Testis (tissue), 5 donors: ENCODE measurements at places on chromosomes 5 and 9.

DNA sequence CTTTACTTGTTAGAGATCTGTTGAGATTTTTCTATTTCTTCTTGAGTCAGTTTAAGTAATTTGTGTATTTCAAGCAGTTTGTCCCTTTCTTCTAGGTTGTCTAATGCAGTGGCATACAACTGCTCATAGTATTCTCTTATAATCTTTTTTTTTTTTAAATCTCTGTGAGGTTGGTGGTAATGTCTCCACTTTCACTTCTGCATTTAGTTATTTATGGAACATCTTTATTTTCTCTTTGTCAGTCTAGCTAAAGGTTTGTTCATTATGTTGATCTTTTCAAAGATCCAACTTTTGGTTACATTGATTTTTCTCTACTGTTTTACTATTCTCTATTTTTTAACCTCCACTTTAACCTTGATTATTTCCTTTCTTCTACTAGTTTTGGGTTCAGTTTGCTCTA, 13.8 kb downstream of the FOXE1 start:
- DNase-seq: no peak
- no peaks in the 10 kb centered on the region for H3K27me3 ChIP-seq
- H3K4me3 ChIP-seq: no peak overlapping the region
- H3K36me3 ChIP-seq: no peaks in the 10 kb centered on the region

DNA sequence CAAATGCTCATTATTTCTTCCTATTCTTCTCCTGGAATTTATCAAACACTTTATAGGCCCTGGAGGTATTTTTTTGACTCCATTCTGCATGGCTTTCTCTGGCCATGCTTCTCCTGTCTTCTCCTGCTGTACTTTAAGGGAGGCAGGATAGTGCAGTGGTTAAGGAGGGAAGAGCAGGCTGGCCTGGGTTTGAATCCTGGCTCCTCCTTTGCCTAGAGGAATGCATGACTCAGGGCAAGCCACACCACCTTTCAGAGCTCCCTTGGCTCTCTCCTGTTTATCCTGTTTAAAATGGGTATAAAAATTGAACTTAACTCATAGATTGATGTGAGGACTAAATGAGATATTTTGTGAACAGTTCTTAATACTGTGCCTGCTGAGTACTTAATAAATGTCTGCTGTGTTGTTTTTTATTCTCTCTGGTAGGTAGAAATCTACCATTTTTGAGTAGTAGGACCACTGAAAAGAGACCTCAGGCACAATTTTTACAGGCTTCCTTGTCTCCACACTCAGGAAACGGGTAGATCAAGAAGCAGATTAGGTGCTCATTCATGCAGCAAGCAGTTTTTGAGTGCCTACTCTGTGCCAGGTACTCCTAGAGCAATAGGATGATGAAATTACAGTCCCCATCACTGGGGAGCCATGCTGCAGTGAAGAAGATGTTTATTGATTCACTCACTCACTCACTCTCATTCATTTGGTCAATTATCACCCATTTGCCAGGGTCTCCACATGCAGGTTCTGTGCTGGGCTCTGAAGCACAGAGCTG, 32.7 kb upstream of the ARAP3 start:
- no peak overlapping the region for H3K4me3 ChIP-seq
- no peak overlapping the region for H3K27ac ChIP-seq
- H3K27me3 ChIP-seq: no peaks in the 10 kb centered on the region
- no peaks in the 10 kb centered on the region for H3K36me3 ChIP-seq

DNA sequence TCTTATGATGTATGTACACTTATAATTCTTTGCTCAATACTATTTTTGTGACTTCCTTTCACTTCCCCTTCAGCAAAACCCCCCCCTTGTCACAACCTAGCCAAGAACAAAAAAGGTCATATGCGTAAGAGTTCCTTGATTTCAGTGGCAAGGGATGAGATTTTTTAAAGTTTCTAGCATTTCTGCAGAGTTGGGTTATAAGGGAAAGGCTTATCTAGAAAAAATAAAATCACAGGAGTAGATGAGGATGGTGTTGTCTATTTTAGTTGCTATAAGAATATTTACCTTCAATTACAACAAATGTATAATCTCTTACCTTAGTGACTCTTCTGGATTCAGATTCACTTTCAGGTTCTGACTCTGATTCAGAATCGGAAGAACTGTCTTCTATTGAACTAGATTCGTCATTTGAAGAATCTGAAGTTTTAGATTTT, 184.6 kb downstream of the AP3B1 start:
- no peaks in the 10 kb centered on the region for H3K36me3 ChIP-seq
- H3K27ac ChIP-seq: no peak overlapping the region
- H3K27me3 ChIP-seq: no peaks in the 10 kb centered on the region
- DNase-seq: no peak
- no peak overlapping the region for H3K4me3 ChIP-seq

DNA sequence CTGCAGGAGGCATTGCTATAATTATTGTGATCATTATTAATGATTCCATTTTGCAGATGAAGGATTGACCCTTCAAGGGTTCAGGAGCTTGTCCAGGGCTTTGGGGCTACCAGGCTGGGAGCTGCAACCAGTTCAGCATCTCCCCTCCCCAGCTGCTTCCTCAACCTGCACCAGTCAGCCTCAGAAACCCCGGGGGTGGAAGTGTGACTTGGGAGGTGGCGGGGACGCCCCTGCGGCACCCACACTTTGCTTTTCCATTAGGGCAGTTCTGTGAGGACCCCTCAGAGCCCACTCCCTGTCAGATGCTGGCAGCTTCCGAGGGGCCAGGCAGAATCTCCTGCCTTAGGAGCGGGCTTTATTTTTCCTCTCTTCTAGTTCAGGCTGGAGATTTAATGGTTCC, 85.6 kb downstream of the OLFM1 start:
- no peaks in the 10 kb centered on the region for H3K4me1 ChIP-seq
- H3K4me3 ChIP-seq: no peak overlapping the region
- DNase-seq: no peak
- no peaks in the 10 kb centered on the region for H3K27me3 ChIP-seq

GRCh38 chr5:157520911-157521703, 54.5 kb downstream of the ADAM19 start:
- H3K27me3 ChIP-seq: no peaks in the 10 kb centered on the region
- no peak overlapping the region for H3K27ac ChIP-seq
- peaks cover 13% of the 10 kb centered on the region for H3K4me1 ChIP-seq
- H3K4me3 ChIP-seq: no peak overlapping the region
- DNase-seq: no peak
- no peaks in the 10 kb centered on the region for H3K36me3 ChIP-seq

DNA sequence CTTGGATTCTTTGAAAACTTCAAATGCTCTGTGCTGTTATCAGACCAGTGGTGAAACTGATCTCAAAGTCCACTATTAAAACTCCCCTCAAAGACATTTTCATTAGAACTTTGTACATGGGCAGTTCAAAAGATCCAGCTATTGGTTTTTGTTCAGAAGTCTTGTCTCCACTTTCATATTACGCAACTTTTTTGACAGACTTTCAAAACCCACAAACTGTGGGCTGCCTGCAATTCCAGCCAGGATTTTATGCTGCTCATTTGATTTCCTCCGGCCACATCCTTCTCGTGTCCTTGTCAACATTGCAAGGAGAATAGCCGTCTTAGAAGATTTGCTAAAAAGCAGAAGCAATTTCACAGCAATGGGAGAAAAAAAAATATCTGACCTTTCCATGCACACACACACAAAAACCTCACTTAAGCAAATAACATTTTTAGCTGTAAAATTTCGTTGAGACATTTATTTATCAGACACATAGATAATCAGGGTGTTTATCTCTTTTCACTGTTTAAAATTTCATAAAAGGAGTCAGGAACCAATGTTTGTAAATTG, 1990.5 kb downstream of the MAT2B start:
- H3K4me1 ChIP-seq: no peaks in the 10 kb centered on the region
- H3K4me3 ChIP-seq: no peak overlapping the region
- no peak overlapping the region for H3K27ac ChIP-seq
- H3K27me3 ChIP-seq: no peaks in the 10 kb centered on the region

DNA sequence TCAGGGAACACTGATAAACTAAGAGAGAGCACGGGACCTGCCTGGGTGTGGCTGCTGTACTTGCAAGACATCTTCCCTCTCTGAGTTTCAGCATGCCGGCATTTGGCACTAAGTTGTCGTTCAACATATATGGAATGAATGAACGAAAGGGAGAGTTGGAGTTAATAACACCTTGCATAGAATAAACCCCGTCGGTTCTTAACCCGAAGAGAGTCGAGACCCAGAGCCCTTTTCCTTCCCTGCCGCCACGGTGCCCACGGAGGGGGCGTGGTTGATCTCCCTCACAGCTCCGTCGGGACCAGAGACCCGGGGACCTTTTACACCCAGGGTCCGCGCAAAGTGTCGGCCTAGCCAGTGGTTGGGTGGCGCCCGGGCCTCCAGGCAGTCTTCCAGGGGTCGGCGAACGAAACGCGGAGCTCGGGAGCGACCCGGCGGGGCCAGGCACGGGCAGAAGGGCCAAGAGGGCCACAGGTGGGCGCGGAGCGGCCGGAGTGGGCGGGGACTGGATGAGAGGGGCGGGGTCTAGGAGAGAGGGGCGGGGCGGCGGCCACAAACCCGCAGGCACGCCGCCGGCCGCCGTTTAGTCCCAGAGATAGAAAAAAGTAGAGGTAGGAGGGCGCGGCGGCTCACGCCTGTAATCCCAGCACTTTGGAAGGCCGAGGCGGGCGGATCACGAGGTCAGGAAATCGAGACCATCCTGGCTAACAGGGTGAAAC, 735 bp upstream of the RPL26L1 start:
- no peaks in the 10 kb centered on the region for H3K36me3 ChIP-seq
- peak overlapping the region; percentile 72 for H3K4me3 ChIP-seq
- peak; percentile 86 for DNase-seq
- H3K27me3 ChIP-seq: no peaks in the 10 kb centered on the region
- H3K4me1 ChIP-seq: peaks cover 12% of the 10 kb centered on the region

DNA sequence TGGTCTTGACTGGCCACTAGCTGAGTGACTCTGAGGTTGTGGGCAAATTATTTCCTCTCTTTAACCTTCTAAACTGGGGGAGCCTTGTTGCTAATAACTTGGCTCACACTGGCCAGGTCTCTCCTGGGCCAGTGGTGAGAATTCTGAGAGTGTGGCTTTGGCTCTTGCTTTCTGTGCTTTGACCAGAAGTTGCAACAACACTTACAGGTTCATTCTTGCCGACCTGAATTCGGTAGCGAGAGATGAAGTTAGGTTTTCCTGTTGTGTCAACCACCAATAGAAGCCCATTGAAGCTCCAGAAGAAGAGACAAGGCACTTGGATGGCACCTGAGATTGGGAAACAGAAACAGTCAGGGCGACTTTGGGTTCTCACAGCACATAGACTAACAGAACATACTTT, 19.8 kb downstream of the FAXDC2 start:
- H3K27me3 ChIP-seq: no peaks in the 10 kb centered on the region
- H3K36me3 ChIP-seq: no peaks in the 10 kb centered on the region
- peaks cover 10% of the 10 kb centered on the region for H3K4me1 ChIP-seq

DNA sequence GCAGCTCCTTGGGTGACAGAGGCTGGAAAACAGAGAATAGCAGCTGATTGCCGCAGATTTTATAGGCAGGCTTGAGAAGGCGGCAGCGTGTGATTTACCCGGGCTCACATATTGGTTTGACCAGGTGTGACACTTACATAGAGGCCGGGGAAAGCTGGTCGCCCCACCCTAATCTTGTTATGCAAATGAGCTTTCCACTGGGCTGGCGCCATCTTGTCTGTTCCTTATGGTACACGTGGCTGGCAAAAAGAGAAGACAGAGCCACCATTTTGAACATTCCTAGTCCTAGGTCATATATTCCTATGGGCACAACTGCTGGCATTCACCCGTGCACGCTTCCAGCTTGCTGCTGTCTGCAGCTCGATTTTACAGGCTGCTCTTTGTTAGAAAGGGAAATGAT, 11.3 kb upstream of the SPZ1 start:
- no peaks in the 10 kb centered on the region for H3K4me1 ChIP-seq
- H3K27me3 ChIP-seq: no peaks in the 10 kb centered on the region
- no peak overlapping the region for H3K27ac ChIP-seq

DNA sequence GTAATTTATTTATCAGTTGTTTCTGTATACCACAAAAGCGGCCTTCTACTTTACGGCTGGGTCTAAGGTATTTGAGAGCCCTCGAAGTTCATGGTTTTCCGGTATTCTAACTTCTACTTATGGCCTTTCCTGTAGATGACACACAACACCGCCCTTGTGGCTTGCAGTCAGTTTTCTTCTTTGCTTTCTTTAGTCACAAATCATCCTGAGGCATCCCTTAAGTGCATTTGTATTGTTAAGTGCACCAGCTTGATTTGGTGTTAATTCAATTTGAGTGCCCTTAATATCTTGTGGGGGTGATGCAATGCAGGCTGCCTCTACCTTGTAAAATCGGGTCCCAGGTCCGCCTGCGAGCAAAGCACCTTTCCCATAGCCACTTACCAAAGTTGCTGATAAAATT, 511.9 kb downstream of the CCDC171 start:
- H3K4me1 ChIP-seq: no peaks in the 10 kb centered on the region
- no peaks in the 10 kb centered on the region for H3K27me3 ChIP-seq
- H3K4me3 ChIP-seq: no peak overlapping the region
- no peaks in the 10 kb centered on the region for H3K36me3 ChIP-seq

GRCh38 chr5:151202381-151203139, 21.3 kb downstream of the CCDC69 start:
- no peaks in the 10 kb centered on the region for H3K36me3 ChIP-seq
- no peak for DNase-seq
- H3K27me3 ChIP-seq: no peaks in the 10 kb centered on the region

GRCh38 chr5:8993031-8993430, 552.8 kb downstream of the SEMA5A start:
- no peaks in the 10 kb centered on the region for H3K27me3 ChIP-seq
- no peaks in the 10 kb centered on the region for H3K36me3 ChIP-seq
- H3K4me3 ChIP-seq: no peak overlapping the region
- H3K4me1 ChIP-seq: no peaks in the 10 kb centered on the region
- no peak overlapping the region for H3K27ac ChIP-seq

- H3K27ac ChIP-seq: no peak overlapping the region
- no peak overlapping the region for H3K4me3 ChIP-seq
- H3K27me3 ChIP-seq: no peaks in the 10 kb centered on the region
- H3K4me1 ChIP-seq: peaks cover 4% of the 10 kb centered on the region
- H3K36me3 ChIP-seq: no peaks in the 10 kb centered on the region
- DNase-seq: peak; percentile 50
These were observed 976.1 kb upstream of the NUDT12 start for GRCh38 chr5:104538734-104539133.

- H3K4me3 ChIP-seq: no peak overlapping the region
- H3K36me3 ChIP-seq: no peaks in the 10 kb centered on the region
- H3K27ac ChIP-seq: no peak overlapping the region
- H3K27me3 ChIP-seq: no peaks in the 10 kb centered on the region
- H3K4me1 ChIP-seq: no peaks in the 10 kb centered on the region
These were observed 101.7 kb downstream of the CDH18 start for GRCh38 chr5:19886123-19886917.
